ENCODE measurements at places on chromosomes 1 and 21. TPM values are rescaled to one million over a fixed set of nuclear protein-coding genes. Genes with fewer than 3 reads are reported as not detected.

The WNT3A gene
- not detected for total RNA-seq

The RAD54L gene
- 0.62 TPM for total RNA-seq

The OR6N1 gene
- not detected for total RNA-seq

The ERG gene
- total RNA-seq, result 1.3 TPM

The FCRL6 gene
- not detected for total RNA-seq

The LCE3E gene
- not detected for total RNA-seq

The IGSF3 gene
- 1.3 TPM for total RNA-seq

The VTCN1 gene
- not detected for total RNA-seq

The FBLIM1 gene
- 121 TPM for total RNA-seq

The KRTAP19-1 gene
- not detected for total RNA-seq

The LRRC8C gene
- 4.3 TPM for total RNA-seq

The CD164L2 gene
- total RNA-seq, result not detected

The BMP8A gene
- 0.15 TPM for total RNA-seq

The SERPINC1 gene
- total RNA-seq, result not detected

The MCOLN3 gene
- total RNA-seq, result 0.64 TPM

The S100A10 gene
- total RNA-seq, result 261 TPM

The FCAMR gene
- total RNA-seq, result not detected

The C21orf91 gene
- total RNA-seq, result 3.7 TPM

The SERINC2 gene
- 0.68 TPM for total RNA-seq

All from cardiac ventricle fibroblast (primary cell).